AG09309 (cell line): ENCODE measurements at places on chromosomes 4 and X.

- DNase-seq = no peak
These were observed 396.1 kb downstream of the KCNIP4 start for GRCh38 chr4:21552455-21552854.

DNA sequence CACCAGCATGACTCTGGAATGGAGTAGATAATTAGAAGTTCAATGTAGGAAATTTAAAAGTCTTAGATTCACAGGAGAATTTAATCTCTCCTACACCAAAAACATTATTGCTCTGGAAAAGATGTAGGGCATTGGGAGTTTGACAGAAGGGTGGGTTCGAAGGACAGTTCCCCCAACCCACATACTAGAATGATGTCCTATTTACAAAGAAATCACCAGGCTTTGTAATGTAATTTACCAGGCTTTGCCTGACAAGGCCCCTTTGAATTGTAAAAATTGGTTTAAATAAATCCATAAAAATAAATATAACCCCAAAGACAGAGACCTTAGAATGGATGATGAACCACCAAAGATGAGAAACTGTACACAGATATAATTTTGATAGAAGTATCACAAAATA, 399.2 kb upstream of the GRID2 start:
- no peak for DNase-seq

DNA sequence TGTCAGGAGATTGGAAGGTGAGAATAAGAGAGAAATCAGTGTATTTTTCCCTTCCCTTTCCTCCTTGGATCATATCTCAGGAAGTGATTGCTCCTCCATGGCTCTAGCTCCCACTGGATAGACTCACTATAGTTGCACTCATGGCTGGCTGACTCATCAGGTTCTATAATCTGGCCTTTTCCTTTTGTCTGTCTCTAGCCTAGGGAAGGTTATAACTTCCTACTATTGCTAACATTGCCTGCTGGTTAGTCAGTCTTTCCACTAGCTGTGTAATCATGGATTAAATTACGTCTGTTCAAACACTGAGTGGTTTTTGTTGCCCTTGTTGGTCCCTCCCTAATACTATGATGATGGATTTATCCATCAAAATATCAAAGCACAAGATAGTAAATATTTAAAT, 195.5 kb upstream of the VEGFC start:
- DNase-seq = peak; percentile 90

- no peak for DNase-seq
These were observed 412.4 kb downstream of the DMD start for GRCh38 chrX:32798990-32799389.

DNA sequence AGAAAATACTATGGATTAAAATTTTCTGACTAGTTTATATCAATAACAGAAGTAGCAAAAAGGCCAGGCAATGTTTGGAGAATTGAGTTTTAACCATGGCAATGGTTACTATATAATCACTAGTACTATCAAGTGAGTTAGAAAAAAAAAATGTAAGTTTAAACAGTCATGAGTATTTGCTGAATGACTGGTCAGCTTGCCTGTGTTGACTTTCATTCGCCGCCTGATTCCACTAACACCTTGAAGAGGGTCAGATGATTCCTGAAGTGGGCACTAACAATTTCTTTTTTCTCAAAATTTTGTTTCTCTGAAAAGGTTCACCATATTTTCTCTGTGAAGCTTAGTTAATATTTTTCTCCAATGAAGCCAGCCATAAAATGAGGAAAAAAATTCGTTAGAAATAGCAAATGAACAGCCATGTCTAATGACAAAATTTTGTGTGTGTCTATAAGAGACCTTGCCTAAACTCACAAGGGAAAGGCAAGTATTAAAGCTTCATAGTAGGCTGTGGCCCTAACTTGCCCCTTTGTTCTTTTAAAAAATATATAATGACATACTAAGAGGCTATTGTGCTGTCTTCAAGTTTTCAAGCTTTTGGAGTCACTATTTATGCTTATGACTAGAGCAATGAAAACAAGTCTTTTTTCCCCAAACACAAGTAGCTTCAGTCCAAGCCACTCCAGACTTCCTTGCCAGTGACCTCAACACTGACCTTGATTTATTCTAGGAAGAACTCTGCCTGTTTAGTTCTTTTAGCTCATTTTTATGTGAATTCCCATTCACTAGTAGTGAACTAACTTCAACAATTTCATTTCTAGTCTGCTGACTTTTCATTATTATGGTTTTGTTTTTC, 18.4 kb upstream of the FHDC1 start:
- no peak for DNase-seq

GRCh38 chr4:175308236-175308635, 390.1 kb downstream of the ADAM29 start:
- DNase-seq = no peak
